ENCODE measurements at places on chromosomes 13 and 19. TPM values are rescaled to one million over a fixed set of nuclear protein-coding genes. Genes with fewer than 3 reads are reported as not detected.

Gene PLA2G4C
- total RNA-seq = 61.8 TPM

GRCh38 chr13:112177450-112178288 is 110.7 kb downstream of the SOX1 start:
- DNase-seq = no peak

DNA sequence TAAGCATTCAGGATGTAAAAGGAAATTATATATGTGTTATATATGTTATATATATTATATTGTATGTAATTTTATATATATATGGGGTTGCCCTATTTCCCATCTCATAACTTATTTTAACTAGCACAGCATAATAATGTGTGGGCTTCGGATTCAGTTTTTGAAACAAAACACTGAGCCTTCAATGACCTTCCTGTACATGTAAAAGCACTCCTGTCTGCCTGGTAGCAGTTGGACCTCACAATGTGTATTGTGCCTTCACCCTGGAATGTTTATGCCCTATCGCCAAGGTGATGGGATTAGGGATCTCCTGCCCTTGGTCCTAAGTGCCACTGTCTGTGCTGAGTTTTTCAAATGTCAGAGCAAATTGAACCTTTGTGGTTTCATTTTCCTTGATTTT is 968.8 kb downstream of the TUBA3C start:
- DNase-seq = no peak

- DNase-seq = no peak
These were observed 193.9 kb downstream of the GPC5 start for GRCh38 chr13:91592056-91593014.

Gene CEBPA
- total RNA-seq = 2.3 TPM

Gene CYP2F1
- total RNA-seq = not detected

DNA sequence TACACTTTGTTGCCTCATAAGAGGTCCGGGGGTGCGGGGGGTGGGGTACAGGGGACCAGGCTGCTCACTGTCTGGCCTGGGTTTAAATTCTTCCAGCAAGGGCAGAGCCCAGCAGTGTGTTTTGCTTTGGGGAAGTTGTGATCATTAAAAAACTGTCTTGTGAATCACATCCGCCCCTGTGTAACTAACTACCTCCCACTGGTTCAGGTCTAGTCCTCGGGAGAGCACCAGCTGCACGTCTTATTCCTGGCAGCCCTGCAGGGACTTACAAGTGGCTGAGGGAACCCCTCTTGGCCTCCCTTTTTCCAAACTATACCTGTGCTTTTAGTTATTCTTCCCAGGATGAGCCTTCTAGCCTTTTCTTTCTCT is 127.5 kb downstream of the SIPA1L3 start:
- no peak for DNase-seq

Gene ZNF177
- total RNA-seq = 3.1 TPM

Gene GRIN2D
- total RNA-seq = 0.70 TPM

DNA sequence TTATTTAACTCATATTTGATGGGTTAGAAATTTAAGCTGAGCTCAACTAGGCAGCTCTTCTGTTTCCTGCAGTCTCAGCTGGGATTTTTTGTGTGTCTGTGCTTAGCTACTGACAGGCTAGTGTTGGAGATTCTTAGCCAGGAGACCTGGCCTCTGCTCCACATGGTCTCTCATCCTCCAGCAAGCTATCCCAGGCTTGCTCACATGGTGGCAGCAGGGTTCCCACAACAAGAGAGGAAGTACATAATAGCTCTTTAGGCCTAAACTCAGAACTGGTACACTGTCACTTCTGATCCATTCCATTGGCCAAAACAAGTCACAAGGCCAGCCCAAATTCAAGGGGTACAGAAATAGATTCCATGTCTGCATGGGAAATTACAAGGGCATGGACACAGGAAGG is 406.2 kb downstream of the SUCLA2 start:
- DNase-seq = no peak

GRCh38 chr19:34308381-34309367 is 54.3 kb downstream of the GARRE1 start:
- no peak for DNase-seq

Gene PRODH2
- not detected for total RNA-seq

DNA sequence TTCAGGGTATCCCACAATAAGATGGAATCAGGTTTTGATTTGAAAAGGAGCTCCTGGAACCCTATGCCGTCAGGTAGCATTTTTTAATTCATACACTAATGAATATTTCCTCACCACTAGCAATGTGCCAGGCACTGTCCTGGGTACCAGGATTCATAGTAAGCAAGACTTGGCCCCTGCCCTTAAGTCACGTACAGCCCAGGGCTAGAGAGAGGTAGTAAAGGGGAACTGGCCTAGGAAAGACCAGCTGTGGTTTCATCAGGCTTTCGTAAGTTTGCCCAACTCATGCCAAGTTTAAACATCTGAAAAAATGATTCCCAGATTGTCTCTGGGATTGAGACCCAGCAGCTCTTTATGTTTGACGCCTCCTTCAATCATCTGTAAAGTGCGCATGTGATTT is 45.9 kb upstream of the AMER2 start:
- no peak for DNase-seq

DNA sequence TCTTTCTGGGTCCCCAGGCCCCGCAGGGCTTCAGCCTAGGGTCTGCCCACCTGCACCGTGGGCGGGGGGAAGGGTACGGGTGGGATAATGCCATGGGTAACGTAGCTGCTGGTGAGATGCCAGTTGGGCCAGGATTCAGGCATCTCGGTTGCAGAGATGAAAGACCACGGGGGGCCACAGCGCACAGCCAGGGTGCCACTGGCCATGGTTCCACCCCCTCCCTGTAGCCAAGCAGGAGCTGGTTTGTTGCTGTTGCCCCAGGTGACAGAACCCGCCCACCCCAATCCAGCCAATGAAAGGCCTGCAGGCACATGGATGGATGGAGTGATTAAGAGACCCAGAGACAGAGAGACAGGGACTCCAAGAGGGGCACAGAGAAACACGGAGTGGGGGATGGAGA is 1.0 kb upstream of the CGB7 start:
- DNase-seq = no peak

GRCh38 chr19:42554046-42554575 is 25.8 kb upstream of the CEACAM1 start:
- no peak for DNase-seq

DNA sequence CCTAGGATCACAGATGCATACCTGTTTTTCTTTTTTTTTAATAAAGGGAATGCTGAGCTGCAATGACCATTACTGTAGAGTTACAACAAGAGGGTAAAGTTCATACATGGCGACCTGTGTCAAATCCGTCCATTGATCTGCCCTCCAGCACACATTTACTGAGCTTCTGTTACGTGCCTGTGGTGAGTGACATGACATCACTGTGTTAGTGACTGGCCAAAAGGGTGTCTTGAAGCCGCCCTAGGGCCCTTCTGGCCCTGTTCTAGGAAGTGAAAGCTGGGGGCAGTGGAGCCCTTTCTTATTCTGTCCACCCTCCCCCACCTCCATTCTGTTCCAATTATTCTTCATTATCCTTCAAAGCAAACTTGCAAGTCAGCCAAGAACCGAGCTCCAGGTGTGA is 66.3 kb downstream of the ZIC5 start:
- DNase-seq = no peak

DNA sequence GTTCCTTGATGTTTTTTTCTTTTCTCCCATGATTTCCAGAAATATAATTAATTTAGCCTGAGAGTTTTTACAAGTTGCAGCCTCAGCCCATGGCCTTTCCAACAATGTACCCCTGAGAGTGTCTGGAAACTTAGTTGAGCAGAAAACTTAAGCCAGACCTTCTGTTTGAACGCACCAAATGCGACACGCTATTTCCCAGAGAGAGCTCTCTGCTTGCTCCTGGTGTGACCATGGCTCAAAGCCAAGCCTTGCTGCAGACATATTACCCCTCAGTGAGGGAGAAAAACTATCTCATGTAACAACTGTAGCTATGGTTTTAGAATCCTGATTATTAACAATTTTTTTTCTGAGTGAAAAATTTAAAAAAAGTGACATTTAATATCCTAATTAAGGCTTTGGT is 1204.5 kb upstream of the SLC10A2 start:
- no peak for DNase-seq

Gene PRRG2
- total RNA-seq = 0.40 TPM

- DNase-seq = no peak
These were observed 618 bp downstream of the HAUS8 start for GRCh38 chr19:17074634-17075034.

DNA sequence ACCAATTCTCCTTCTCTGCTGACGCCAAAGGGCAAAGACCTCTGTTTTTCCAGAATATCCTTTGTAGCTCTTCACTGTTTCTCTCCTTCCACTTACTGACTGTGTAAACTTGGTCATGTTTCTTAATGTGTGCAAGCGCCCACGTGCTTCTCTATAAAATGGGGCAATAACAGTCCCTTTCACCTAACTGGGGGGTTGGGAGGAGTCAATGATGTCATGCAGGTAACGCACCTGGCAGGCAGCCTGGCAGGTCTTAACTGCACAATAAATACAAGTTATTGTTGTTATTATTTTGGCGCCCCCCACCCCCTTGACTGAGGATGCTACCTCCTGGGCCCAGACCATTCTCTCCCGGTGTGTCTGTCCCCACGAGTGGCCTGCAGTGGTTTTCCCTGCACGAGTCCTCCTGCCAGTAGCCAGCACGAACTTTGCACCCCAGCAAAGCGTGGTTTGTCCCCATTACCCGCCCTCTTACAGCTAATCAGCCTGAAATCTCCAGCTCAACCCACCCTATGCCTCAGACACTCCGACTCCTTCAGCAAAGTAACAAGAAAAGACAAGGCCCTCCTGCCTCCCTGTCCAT is 5.3 kb downstream of the SBSN start:
- no peak for DNase-seq

GRCh38 chr19:6212403-6213265 is 67.1 kb downstream of the MLLT1 start:
- peak; percentile 63 for DNase-seq

DNA sequence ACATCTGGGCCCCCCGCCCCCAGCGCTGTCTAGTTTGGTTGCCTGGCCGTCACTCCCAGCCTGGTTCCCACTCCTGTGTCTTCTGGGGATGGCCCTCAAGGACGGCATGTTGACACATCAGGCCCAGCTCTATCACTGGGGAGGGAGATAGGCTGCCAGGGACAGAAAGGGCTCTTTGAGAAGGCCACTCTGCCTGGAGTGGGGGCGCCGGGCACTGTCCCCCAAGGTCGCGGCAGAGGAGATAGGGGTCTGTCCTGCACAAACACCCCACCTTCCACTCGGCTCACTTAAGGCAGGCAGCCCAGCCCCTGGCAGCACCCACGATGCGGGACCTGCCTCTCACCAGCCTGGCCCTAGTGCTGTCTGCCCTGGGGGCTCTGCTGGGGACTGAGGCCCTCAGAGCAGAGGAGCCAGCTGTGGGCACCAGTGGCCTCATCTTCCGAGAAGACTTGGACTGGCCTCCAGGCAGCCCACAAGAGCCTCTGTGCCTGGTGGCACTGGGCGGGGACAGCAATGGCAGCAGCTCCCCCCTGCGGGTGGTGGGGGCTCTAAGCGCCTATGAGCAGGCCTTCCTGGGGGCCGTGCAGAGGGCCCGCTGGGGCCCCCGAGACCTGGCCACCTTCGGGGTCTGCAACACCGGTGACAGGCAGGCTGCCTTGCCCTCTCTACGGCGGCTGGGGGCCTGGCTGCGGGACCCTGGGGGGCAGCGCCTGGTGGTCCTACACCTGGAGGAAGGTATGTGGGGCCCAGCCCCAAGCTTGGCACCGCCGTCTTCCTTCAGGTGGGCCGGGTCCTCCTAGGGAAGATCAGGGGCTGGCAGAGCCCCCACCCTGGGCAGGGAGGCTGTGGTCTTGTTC is at the start of gene AMH:
Gene AMH, plus strand, starts transcription at position 314 of the 857 bp plus-strand sequence. Its CDS starts 10 bp downstream, at position 324.
- DNase-seq = no peak

GRCh38 chr13:97319113-97319720 is 97.1 kb downstream of the MBNL2 start:
- no peak for DNase-seq

Gene ZNF419
- total RNA-seq = 8.7 TPM

Gene DLEU7
- not detected for total RNA-seq

Gene CNMD
- not detected for total RNA-seq

Gene ZNF43
- total RNA-seq = 6.3 TPM

Gene PRR22
- 1.3 TPM for total RNA-seq

- DNase-seq = peak; percentile 88
These were observed 40.3 kb downstream of the ANKRD10 start for GRCh38 chr13:110874508-110874960.
